NCI-H1436 treated with DMSO at 0.1 percent for 48 hours (cell line): ENCODE measurements at places on chromosomes 16 and 17.

DNA sequence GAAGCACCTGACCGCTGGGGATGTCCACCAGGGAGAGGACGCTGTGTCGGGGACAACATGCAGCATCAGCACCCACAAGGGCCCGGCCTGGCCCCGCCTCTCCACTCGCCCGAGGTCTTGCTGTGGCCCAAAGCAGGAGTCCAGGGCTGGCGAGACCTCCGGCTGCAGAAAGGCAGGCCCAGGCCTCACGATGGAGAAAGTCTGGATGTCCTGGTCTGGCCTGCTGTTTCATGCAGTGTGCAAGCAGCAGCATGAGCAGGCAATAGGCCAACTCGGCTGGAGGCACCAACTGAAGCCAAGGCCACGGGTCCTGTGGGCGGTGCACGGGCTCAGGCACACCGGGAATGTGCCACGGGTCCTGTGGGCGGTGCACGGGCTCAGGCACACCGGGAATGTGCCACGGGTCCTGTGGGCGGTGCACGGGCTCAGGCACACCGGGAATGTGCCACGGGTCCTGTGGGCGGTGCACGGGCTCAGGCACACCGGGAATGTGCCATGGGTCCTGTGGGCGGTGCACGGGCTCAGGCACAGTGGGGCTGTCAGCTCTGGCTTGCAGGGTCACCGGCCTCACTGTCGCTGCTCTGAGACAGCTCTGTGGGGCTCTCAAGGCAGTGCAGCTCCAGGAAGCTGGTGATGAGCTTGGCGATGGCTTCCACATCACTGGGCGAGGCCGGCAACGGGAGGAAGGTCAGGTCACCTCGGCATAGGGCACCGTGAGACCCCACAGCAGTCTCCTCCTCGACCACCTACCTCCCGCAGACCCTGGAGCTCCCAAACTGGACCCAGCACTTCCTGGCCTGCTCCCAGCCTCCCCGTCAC, 6.9 kb downstream of the CYBC1 start:
- no peak for DNase-seq

- no peak for DNase-seq
Observed at GRCh38 chr17:32102646-32103186, 39.6 kb upstream of the RHOT1 start.

- no peak for DNase-seq
Observed at GRCh38 chr16:6536411-6536810, 796.2 kb upstream of the RBFOX1 start.

DNA sequence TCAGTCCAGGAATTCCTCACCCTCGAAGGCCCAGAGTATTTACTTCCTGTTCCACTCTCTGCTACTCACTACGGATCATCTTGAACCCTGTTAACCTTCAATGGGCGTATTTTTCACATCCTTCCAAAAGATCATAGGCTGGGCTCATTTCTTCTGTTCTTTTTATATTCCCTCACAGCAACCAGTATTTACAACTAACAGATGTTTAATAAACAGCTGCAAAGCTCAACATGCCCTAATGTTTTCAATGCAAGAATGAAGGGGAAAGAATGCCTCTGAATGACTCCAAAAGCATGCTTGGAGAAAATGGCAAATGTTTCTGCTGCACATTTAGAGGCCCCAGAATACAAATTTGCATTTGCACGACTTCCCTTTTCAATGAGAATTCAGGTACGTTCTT, 174.9 kb downstream of the ZFHX3 start:
- DNase-seq = no peak
